Fibroblast of mammary gland (primary cell): ENCODE measurements at places on chromosomes 3 and 15.
A peak's percentile ranks its signal among the peaks of the same experiment; 100 is the strongest.

DNA sequence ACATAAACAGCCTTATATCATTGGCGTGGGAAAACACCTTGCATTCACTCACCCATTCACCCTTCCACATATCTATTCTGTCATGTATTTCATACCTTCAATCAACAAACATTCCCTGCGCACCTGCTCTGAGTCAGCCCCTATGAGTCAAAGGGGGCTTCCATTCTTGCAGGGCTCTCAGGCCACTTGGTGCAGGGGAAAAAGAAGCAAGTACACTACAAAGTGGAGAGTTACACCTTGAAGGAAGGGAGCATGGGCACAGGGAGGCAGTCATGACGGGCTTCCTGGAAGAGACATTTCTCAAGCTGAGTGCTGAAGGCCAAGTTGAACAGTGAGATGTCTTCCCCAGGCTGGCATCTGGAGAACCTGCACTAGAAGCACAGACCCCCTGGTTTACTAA is 4.6 kb upstream of the AMOTL2 start:
- no peak for DNase-seq

GRCh38 chr15:42836251-42836650 is 84.3 kb downstream of the TTBK2 start:
- peak; percentile 7 for DNase-seq

- DNase-seq: no peak
Observed at GRCh38 chr3:129611812-129612533, 5.5 kb upstream of the PLXND1 start.

DNA sequence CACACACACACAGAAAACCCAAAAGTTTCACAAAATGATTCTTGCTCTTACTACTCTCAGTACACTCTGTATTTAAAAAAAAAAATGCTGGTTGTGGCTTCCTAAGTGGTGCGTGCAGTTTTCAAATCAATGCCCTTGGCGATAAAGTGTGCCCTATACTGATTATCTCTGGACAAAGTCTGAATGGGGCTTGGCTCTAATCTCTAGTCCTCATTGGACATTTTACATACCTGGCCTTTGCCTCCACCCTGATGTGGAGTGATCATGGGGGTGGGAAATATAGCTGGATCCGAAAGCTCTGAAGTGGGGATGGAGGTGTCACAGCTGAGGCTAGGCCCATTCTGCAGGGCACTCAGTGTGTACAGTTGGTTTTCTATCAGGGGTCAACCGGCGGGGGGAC is 14.1 kb downstream of the B3GNT5 start:
- no peak for DNase-seq

GRCh38 chr3:98630416-98630815 is 37.0 kb upstream of the CPOX start:
- no peak for DNase-seq
